Spinal cord (tissue), 10 donors: ENCODE measurements at places on chromosomes 3 and 15. TPM values are rescaled to one million over a fixed set of nuclear protein-coding genes. Genes with fewer than 3 reads are reported as not detected.

GRCh38 chr15:63611177-63611576, 14.0 kb downstream of the FBXL22 start:
- DNase-seq, result no peak

DNA sequence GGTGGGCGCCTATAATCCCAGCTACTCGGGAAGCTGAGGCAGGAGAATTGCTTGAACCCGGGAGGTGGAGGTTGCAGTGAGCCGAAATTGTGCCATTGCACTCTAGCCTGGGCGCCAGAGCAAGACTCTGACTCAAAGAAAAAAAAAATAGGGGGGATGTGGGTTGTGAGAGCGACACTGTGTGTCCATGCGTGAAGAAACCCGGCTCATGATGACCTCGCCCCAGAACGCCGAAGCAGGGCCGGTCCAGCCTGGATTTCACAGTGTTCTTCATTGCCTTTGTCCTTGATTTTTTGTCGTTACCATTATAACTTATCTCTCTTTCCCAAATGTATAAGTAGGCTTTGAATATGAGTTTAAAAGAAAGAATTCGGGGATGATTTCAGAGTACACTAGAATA, 128.7 kb downstream of the PGPEP1L start:
- DNase-seq, result no peak

- DNase-seq, result no peak
Measured at GRCh38 chr15:31264559-31265089, 62.0 kb upstream of the KLF13 start.

DNA sequence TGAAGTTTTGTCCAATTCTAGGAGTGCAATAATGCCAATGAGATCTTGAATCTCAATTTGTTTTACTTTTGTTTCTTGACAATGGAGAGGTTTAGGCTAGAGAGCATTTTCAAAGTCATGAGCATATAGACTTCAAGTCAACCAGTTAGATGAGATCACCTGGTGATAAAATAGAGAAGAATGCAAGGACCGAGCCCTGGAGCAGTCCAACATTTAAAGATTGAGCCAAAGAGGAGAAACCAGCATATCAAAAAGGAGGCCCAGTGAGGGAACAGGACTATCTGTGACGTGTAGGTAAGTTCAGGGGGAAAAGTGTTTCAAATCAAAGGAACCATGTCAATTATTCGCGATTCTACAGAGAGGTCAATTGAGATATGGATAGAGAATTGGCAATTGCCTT, 1.7 kb upstream of the PIAS1 start:
- DNase-seq, result no peak

DNA sequence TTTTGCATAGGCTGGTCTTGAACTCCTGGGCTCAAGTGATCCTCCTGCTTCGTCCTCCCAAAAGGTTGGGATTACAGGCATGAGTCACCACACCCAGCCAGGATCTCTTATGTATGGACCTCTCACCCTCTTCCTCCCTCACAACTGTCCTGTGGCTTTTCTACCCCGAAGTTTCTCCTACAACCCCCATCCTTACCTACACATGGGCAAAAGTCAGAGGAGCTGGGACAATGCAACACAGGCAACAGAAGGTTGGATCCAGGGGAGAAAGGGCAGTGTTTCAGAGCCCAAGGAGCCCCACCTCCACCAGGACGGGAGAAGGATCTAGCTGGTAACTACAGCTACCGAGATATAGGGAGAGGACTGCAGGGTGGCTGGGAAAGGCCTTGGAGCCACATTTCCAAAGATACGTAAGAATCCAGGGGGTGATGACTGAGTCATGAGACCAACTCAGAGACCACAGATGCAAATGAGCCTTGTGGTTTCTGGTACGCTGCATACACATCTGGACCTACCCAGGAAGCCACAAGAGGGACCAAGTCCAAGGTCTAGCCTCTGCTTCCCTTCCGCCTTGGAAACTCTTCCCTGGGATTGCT, 13.6 kb downstream of the IGDCC4 start:
- DNase-seq, result no peak

DNA sequence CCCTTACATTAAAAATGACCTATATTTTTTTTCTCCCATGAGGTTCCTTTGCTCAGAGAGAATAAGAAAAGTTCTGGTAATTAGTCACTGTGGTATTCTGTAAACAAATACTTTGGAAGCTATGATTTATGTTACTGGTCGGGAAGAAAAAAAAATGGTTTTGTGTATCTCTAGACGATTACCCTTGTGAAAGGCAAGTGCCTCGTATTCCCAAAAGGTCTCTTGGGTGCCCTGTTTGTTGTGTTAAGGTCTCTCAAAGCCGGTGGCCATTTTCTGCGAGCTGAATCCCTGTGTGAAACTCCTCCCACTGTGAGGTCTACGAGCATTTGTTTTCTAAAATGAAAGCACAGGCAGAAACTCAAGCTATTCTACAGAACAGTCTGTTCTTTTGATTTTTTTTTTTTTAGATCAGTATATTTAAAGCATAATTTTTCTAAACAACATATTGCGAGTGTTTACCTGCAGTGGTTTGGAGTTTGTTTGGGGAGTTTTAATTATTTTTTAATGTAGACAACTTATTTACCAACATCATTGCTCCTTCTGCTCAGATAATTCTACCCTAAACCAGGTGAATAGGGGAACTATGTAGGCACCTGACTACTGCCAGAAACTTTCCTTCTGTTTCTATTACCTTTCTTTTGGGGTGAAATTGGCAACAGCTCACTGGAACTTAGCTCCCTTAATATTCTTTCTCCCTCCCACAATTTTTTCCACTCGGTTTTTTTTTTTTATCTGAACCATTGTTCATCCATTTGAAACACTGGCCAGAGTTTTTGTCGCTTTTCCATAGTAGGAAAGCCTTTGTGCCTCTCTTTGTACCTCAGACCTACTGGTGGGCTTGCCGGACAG, 44.0 kb downstream of the ZBTB38 start:
- no peak for DNase-seq

GRCh38 chr3:152365126-152365525, 96.4 kb downstream of the MBNL1 start:
- no peak for DNase-seq

DNA sequence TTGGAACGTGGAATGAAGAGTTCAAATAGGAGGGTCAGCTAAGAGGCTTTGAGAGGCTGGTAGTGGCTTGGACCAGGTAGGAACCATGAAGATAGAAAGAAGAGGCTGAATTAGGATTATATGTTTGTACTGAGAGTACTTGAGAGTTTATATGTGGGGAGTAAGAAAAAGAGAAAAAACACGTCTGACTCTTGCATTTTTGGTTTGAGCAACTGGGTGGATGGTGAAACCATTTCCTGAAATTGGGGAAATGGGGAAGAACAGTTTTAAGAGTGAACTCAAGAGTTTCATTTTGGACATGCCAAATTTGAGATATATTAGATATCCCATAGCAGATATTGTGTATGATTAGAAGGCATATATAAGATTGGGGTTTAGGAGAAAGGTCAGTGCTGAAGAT, 92.9 kb upstream of the TNIK start:
- no peak for DNase-seq

GRCh38 chr3:184196536-184196935, 10.5 kb downstream of the ABCF3 start:
- no peak for DNase-seq

GRCh38 chr3:55128225-55128823, 200.5 kb upstream of the LRTM1 start:
- DNase-seq, result peak; percentile 6

- DNase-seq, result no peak
Measured at GRCh38 chr15:89149501-89150101, 61.3 kb downstream of the ABHD2 start.

DNA sequence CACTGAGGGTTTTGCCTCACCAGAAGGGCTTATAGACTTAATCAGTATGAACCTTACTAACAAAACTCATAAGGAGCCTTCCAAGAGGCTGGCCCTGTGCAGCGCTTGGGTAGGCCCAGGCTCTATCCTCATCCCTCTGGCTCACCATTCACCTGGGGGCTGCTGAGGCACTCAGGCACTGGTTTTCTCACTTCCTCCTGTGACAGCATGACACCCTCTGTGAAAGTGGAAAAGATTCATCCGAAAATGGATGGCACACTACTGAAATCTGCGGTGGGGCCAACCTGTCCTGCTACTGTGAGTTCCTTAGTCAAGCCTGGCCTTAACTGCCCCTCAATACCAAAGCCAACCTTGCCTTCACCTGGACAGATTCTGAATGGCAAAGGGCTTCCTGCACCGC, 41.3 kb downstream of the PSMD6 start:
- DNase-seq, result no peak

- no peak for DNase-seq
Measured at GRCh38 chr3:143975554-143976152, 4.0 kb downstream of the DIPK2A start.

DNA sequence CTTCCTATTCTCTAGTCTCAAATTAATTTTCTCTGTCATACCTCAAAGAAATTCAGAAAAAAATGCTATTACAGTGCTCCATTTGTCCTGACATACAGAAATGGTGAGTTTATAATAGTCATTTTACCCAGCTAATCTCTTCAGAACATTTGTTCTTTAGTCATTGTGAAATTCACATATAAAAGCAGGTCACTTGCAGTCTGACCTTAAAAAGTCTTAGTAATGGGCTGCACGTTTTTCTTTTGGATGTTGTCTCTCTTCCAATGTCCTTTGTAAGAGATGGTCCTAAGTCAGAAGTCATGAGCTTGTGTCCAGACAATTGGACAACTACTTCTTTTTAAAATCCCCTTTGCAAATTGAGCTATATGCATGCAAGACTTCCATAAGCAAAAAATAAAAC, 17.0 kb upstream of the IL1RAP start:
- no peak for DNase-seq

GRCh38 chr15:85379403-85380131, 836 bp upstream of the AKAP13 start:
- DNase-seq, result peak; percentile 37

DNA sequence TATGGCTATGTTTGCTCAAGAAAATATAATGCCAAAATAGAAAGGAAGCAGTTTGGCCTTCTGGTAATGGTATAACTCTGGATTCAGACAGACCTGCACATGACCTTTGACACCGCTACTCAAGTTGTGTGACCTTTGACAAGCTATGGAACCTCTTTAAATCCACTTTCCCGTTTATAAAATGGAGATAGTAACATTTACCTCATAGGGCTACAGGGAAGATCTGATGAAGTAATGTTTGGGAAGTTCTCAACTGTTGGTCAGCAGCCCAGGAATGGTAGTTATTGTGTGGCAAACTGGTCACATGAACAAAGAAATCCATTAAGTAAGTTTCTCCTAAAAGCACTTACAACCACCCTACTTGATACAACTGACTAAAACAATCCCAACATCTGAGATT, 95.1 kb upstream of the PHLDB2 start:
- no peak for DNase-seq

- DNase-seq, result no peak
Measured at GRCh38 chr15:42057799-42058646, 36.3 kb downstream of the PLA2G4D start.

DNA sequence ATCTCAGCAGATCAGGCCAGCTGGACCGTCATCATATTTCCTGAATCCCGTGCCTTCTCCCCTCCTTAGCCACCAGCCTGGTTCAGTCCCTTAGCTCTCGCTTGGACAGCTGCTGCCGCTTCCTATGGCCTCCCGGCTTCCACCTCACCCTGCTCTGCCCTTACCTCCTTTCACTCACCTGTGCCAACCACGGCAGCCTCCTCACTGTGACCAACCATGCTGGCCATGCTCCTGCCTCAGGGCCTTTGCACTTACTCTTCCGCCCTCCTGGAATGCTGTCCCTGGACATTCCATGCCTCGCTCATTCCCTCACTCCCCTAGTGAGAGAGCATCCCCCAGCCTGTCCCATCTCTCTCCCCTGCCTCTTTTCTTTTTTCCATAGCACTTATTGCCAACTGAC, 19.2 kb downstream of the GRIP2 start:
- no peak for DNase-seq

GRCh38 chr3:132594498-132594897, 2.6 kb upstream of the ACKR4 start:
- DNase-seq, result no peak

- no peak for DNase-seq
Measured at GRCh38 chr3:187943677-187944389, 198.6 kb upstream of the BCL6 start.

GRCh38 chr3:158434412-158435038, 136.5 kb upstream of the MLF1 start:
- DNase-seq, result peak; percentile 89

GRCh38 chr3:16374047-16374934, 109.3 kb downstream of the OXNAD1 start:
- DNase-seq, result no peak

DNA sequence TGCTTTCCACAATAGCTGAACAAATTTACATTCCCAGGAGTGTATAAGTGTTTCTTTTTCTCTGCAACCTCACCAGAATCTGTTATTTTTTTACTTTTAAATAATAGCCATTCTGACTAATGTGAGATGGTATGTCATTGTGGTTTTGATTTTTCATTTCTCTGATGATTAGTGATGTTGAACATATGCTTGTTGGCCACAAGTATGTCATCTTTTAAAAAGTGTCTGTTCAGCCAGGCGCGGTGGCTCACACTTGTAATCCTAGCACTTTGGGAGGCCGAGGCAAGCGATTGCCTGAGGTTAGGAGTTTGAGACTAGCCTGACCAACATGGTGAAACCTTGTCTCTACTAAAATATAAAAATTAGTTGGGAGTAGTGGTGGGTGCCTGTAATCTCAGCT, 619.3 kb downstream of the SI start:
- DNase-seq, result no peak

DNA sequence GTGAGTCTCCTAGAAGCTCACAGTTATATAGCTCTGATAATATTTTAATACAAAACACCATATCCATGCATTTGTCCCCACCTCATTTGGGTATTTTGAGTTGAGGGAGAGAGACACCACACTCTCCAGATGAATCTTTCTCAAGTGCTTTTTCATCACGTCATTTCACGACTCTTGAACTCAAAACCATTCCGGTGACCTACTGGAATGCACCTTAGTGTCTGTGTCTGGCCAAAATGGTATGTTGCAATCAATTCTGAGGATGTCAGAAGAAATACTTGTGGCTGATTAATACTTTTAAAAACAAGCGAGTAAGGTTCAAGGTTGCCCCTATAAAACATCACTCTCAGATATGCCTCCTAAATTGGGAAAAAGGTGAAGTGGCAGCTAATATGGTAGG, 352.6 kb upstream of the ICE2 start:
- no peak for DNase-seq

- DNase-seq, result no peak
Measured at GRCh38 chr3:169822091-169822490, 9.4 kb upstream of the LRRC34 start.

- no peak for DNase-seq
Measured at GRCh38 chr3:46318207-46318927, 35.5 kb upstream of the CCR2 start.

DNA sequence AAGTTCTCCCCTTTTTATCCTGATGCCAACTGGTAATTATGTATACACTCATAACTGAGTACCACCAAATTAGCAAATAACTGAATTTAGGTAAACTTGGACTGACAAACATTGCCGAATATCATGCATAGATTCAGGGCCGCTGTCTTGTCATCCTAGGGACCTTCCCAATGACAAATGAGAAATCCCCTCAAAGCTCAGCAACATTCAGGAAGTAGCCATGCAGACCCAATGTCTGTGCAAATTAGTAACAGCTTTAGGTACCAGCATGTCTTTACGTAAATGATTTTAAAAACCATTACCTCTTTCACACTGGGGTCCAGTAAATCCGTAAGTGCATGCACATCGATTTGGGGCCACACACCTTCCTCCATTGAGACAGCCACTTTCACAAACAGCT, 49.5 kb downstream of the FBN1 start:
- no peak for DNase-seq

The GOLGA8T gene
- polyA plus RNA-seq, result 1.2 TPM

The ISLR gene
- 195 TPM for polyA plus RNA-seq

The ONECUT1 gene
- polyA plus RNA-seq, result 1.1 TPM

The NAALADL2 gene
- 2.9 TPM for polyA plus RNA-seq

The SLC51A gene
- polyA plus RNA-seq, result 15.4 TPM

The ANKUB1 gene
- polyA plus RNA-seq, result 0.95 TPM

The CHL1 gene
- 219 TPM for polyA plus RNA-seq

The SCN11A gene
- polyA plus RNA-seq, result 0.81 TPM

The DPPA4 gene
- 17.8 TPM for polyA plus RNA-seq
